Suppressor macrophage (primary cell): ENCODE measurements at places on chromosomes 6 and 20.

GRCh38 chr6:44074439-44074812, 52.8 kb downstream of the MRPL14 start:
- peak; percentile 85 for DNase-seq

GRCh38 chr6:133973109-133973971, 20.3 kb downstream of the TBPL1 start:
- DNase-seq: peak; percentile 34

DNA sequence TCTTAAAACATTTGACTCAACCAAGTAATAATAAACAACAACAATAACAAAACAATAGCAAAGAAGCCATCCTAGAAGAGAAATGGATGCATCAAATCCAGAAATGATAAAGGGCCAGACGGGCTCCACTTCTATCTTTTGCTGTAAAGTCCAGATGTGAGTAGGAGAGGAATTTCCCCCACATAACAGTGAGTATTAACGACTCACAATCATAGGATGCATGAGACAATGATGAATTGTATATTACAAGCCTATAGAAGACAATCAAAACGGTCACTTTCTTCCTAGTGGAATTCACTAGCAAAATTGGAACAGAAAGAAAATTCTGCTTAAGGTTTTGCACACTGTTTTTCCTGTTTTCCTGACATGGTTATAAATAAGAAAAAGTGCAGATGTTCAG, 97.0 kb upstream of the PREP start:
- DNase-seq: peak; percentile 40

- peak; percentile 92 for DNase-seq
Measured at GRCh38 chr6:16723826-16724225, 37.4 kb downstream of the ATXN1 start.

DNA sequence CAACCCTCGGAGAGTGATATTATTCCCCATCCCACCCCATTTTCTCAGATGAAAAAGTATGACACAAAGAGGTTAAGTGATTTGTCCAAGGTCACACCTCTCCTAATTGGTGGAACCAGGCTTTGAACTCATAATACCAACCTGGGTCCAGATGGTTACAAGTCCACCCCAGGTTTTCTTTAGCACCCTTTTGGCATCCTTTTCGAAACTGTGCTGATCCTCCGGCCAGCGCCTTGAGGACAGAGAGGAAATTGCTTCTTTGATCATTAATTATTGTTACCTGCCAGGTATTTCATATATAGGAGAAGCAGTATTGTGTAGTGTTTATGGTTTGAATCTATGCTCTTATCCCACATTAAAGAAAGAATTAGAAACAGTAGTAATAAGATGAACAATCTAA, 29.3 kb upstream of the PDYN start:
- DNase-seq: no peak

- peak; percentile 74 for DNase-seq
Measured at GRCh38 chr6:156883497-156884252, 106.5 kb downstream of the ARID1B start.

- DNase-seq: peak; percentile 5
Measured at GRCh38 chr6:53139841-53140413, 8.7 kb downstream of the GCM1 start.

GRCh38 chr20:3239026-3239866, at the start of gene SLC4A11:
Gene SLC4A11, minus strand, starts transcription at chr20:3239190. Its CDS starts 53 bp downstream, at chr20:3239137.
- peak; percentile 66 for DNase-seq

DNA sequence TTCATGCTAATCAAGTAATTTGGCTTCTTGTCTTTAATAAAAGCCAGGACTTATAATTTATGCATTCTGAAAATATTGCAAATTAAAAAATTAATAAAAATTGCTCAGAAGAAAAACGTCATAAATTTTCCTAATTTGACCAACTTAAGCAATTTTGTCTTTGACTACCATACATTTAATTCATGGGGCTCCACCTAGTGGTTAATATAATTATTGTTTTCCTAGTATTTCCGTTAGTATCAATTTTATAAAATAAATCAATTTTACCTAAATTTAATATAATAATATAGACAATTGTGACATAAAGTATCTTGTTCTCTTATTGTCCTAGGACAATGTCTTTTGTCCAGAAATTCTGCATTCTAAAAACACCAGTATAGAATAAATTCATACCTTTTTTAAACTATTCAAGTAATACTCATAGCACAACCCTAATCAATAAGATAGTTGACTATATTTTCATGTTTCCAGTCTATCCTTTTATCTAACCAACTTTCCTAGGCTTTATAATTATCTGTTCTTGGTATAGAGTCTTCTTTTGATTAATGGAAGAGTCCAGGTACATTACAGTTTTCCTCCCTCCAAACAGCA, 319.9 kb downstream of the TRDN start:
- peak; percentile 39 for DNase-seq

DNA sequence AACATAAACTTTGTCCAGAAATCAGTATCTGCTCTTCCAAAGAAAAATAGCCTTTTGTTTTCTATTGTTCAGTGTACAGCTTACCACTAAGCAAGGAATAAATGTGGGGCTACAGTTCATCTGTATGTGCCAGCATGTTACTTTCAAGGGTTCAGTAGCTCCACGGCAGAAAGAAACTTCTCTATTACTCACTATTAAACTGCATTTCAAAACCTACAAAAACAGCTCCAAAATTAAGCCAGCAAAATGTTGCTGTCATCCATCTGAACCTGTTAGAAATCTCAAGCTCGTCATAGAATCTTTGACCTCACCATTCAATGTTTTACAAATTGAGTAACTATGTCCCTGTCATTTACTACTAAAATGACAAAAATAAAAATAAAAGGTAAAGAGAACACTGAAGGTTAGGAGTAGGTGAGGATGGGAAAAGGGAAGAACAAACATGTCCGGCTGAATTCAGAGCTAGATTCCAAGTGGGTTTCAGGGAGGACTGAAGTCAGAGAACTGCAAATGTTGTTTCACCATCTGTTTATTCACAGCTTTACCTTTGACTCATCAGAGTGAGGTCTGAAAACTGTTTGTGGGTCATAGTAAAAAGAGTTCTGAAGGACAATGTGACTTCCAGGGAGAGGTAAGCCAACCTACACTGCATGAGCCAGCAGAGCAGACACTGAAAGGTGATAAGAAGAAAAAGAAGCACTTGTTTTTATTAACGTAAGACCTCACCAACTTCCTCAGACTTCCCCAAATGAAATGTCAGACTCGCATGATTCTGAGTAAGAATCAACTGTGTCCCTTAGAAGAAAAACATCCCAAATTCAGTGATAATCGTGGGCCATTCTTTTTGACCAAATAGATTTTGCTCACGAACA, 62.0 kb downstream of the ATXN1 start:
- DNase-seq: peak; percentile 87

GRCh38 chr20:12883507-12883885, 125.3 kb upstream of the SPTLC3 start:
- no peak for DNase-seq

DNA sequence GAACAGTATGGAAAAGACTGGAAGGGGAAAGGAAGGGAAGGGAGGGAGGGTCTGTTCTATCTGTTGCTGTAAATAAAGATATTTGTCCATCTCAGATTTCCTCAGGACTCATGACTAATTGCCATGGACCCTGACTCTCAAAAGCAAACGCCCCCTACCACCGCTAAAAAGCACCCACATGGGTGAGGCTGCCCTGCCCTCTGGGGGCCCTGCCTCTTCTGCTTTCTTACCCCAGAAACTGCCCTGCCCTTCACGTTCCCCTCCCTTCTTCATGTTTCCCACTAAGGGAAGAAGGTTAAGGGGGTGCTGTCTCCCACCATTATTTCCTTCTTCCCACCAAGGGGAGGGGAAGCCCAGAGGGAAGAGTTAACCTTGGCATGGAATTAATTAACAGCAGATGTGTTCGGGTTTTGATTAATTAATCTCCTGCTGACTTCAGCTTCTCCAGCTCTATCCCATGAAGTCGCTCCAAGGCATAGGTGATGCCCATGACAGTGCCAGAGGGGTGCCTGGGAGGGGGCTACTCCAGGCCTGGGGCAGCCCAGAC, 16.0 kb downstream of the MDFI start:
- DNase-seq: no peak

- DNase-seq: no peak
Measured at GRCh38 chr20:60271597-60271996, 313.4 kb downstream of the CDH26 start.

DNA sequence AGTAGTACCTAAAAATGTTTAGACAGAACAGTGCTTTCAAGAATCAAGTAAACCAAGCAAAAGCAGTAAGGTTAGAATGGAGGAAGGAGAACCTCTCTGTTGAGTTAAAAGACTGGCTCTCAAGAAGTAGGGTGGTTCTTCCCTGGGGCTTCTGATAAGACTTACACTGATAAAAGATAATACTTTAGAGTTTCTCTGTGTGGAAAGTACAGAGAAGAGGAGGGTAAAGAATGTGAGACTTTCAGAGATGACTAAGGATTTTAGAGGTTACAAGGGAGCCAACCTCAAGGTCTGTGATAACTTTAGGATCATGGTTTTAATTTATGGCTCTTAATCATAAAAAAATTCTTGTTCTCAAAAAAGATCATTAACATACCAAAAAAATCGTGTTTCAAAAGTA, 30.9 kb upstream of the ALDH8A1 start:
- DNase-seq: no peak

DNA sequence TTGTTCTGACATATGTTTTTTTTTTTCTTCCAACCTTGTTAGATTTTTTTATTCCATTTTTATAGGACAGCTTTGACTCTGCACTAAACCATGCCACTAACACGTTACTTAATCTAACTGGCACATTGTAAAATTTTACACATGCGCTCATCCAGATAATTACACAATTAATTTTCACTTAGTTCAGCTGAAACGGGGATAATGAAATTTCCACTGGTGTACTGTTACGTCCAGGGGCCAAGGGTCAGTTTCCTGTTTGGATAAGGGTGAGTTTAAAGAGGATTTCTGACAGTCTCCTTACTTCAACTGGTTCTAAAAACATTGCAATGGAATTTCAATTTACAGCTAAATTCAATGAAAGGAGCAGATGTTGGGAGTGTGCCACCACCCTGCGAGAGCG, 221.8 kb upstream of the CEP162 start:
- no peak for DNase-seq

GRCh38 chr6:122323361-122323760, 76.1 kb upstream of the HSF2 start:
- DNase-seq: no peak

DNA sequence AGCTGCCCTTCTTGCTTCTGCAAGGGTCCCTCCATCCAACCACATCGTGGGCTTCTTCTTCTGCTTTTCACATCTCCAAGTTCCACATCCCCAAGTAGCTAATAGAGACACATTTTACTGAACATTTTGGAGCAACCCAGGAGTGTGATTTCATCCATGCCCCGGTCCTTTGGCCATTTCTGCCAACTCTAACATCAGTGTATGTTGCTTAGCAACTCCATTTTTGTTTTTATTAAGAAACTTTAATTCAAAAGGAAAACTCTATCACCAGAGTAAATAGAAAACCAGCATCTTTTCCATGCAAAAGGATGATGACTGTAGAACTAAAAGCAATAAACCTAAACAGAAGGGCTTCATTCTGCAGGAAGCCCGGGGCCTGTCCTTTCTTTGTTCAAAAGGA, 32.7 kb upstream of the SULF2 start:
- no peak for DNase-seq

- no peak for DNase-seq
Measured at GRCh38 chr20:62174870-62175624, 7.8 kb upstream of the MTG2 start.

GRCh38 chr6:51396583-51396982, 577.9 kb downstream of the TFAP2B start:
- DNase-seq: no peak

DNA sequence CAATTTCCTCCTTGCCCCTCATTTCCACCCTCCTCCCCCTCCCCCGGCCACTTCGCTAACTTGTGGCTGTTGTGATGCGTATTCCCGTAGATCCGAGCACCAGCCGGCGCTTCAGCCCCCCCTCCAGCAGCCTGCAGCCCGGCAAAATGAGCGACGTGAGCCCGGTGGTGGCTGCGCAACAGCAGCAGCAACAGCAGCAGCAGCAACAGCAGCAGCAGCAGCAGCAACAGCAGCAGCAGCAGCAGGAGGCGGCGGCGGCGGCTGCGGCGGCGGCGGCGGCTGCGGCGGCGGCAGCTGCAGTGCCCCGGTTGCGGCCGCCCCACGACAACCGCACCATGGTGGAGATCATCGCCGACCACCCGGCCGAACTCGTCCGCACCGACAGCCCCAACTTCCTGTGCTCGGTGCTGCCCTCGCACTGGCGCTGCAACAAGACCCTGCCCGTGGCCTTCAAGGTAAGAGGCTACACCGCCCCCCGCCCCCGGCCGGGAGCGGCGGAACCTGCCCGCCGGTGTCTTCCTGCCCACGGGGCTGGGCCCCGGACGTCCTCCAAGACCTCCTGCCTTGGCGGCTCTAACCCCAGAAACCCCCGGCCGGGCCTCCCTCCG, 44.9 kb upstream of the SUPT3H start:
- peak; percentile 40 for DNase-seq

- peak; percentile 31 for DNase-seq
Measured at GRCh38 chr6:145815309-145816274, 997 bp upstream of the FBXO30 start.

DNA sequence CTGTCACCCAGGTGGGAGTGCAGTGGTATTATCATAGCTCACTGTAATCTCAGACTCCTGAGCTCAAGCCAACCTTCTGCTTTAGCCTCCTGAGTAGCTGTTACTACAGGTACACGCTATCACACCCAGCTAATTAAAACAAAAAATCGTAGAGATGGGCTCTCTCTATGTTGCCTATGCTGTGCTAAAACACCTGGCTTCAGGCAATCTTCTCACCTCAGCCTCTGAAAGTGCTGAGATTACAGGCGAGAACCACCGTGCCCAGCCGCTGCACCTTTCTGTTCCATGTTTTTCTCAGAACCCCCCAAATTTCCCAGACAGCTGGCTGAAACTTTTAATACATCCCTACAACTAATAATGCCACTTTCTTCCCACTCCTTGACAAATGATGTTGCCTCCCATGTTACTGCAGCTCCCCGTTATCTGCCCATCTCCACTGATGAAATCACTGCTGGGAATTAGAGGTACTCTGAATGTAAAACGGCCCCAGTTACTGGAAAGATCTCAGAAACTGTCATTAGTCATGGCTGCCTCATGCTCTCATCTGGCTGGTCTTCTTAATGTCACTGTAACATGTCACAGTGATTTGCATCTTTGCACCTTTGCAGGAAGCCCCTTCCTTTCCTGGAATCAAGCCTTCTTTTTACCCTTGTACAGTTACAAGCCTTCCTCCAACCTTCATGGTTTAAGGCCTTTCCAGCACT, 697.5 kb downstream of the PRKN start:
- DNase-seq: no peak

- no peak for DNase-seq
Measured at GRCh38 chr6:40477246-40478126, 109.7 kb downstream of the LRFN2 start.

- no peak for DNase-seq
Measured at GRCh38 chr20:49462626-49463025, 19.8 kb downstream of the KCNB1 start.

- no peak for DNase-seq
Measured at GRCh38 chr6:71463061-71463460, 174.4 kb downstream of the OGFRL1 start.

- no peak for DNase-seq
Measured at GRCh38 chr6:77987035-77987384, 334.2 kb downstream of the MEI4 start.

DNA sequence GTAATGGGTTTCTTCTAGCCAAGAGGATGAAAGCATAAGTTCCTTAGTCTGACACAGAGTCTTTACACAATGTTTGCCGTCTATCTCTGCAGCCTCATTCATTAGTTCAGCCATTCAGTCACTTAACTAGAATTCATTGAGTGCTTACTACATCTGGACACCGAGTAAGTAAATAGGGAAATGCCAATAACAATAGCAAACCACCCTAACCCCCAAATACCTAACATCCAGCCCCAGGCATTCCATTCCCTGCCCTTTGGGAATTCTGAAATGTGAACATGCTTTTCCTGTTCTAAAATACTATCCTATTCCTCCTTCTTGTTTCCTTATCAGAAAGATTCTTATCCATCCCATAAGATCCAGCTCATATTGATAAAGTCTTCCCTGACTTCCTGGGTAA, 277.6 kb upstream of the RNF217 start:
- DNase-seq: no peak
